ENCODE measurements at places on chromosomes 12 and 14. TPM values are rescaled to one million over a fixed set of nuclear protein-coding genes. Genes with fewer than 3 reads are reported as not detected.

GRCh38 chr12:98359856-98360255 is 155.5 kb upstream of the TMPO start:
- H3K36me3 ChIP-seq = no peaks in the 10 kb centered on the region
- no peak overlapping the region for H3K27ac ChIP-seq
- H3K4me1 ChIP-seq = no peaks in the 10 kb centered on the region
- no peak for DNase-seq
- H3K27me3 ChIP-seq = no peaks in the 10 kb centered on the region

- DNase-seq = no peak
- H3K4me3 ChIP-seq = no peak overlapping the region
- no peaks in the 10 kb centered on the region for H3K36me3 ChIP-seq
- no peak overlapping the region for H3K27ac ChIP-seq
- H3K4me1 ChIP-seq = no peaks in the 10 kb centered on the region
- H3K27me3 ChIP-seq = no peaks in the 10 kb centered on the region
Observed at GRCh38 chr14:83207550-83207949, 1673.9 kb upstream of the SEL1L start.

RNASE1 gene
- 230 TPM for total RNA-seq

- no peak overlapping the region for H3K27ac ChIP-seq
- DNase-seq = no peak
- H3K36me3 ChIP-seq = no peaks in the 10 kb centered on the region
- no peaks in the 10 kb centered on the region for H3K27me3 ChIP-seq
- H3K4me1 ChIP-seq = no peaks in the 10 kb centered on the region
Observed at GRCh38 chr12:102421802-102422583, 58.4 kb downstream of the IGF1 start.

DNA sequence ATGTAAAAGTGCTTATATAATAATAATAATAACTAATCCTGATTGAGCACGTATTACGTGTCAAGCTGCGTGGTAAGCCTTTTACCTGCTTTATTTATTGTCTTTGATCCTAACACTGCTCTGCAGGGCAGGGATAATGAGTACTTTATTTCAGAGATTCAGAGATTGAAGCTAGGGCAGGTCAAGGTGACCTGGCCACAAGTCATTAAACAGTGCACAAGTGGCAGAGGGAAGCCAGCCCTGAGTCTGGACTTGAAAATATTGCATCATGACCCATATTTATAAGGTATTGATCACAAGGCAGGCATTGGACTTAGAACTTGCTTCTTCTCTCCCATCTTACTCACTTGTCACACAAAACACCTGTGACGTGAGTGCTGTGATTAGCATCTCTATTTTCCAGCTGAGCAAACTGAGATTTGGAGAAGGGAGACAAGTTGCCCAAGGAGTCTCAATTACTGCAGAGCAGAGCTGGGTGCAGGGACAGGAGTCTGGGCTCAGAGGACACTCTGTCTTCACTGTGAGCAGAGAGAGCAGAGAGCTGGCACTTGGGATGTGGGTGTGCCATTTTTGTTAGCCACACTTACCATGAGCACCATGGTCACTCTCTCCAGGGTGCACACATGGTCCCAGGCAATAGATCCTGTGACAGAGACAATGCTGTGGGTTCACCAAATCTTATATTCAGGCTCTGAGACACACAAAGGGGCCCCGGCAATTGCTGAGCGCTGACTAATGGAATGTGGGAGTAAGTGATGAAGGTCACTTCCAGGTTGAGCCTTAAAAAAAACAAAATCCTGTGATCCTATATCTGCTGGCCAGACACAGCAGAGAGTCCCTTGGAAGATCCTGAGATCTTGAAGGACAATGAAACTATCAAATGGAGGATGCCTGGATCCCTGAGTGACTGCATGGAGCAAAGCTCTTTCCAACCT is 113.2 kb upstream of the MED13L start:
- no peaks in the 10 kb centered on the region for H3K27me3 ChIP-seq
- H3K4me3 ChIP-seq = no peak overlapping the region
- DNase-seq = no peak
- no peak overlapping the region for H3K27ac ChIP-seq
- H3K4me1 ChIP-seq = peaks cover 8% of the 10 kb centered on the region
- no peaks in the 10 kb centered on the region for H3K36me3 ChIP-seq

DNA sequence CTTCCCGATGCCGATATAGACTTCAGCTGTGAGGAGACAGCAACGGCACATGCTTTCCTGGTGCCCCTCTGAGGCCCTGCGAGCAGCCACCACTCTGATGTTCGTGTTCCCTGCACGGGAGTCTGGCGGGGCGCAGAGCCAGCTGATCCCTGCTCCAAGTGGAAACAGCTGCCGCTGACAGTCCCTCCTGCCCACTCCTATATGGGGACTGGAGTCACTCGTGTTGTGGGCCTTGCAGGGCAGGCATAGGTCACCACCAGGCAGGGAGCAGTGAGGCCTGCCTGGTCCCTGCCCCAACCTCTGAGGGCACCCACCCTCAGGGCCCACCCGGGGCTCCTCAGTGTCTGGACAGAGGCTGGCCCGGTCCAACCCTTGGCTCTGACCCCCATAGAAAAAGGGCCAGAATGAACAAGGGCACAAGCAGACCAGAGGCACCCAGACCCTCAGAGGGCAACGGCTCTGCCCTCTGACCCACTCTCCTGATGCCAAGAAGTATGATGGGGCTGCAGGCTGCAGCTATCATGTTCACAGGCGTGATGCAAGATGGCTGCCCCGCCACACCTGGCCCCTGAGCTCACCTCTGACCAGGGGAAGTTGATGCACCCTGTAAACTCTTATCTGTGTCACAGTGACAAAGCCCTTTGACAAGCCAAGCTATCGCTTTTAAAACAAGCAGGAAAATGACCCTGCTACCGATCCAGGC is 181.6 kb downstream of the CALM1 start:
- H3K4me3 ChIP-seq = no peak overlapping the region
- no peaks in the 10 kb centered on the region for H3K36me3 ChIP-seq
- peak overlapping the region; percentile 72 for H3K27ac ChIP-seq
- no peak for DNase-seq
- no peaks in the 10 kb centered on the region for H3K27me3 ChIP-seq

- peaks cover 14% of the 10 kb centered on the region for H3K4me1 ChIP-seq
- H3K27me3 ChIP-seq = no peaks in the 10 kb centered on the region
- H3K27ac ChIP-seq = no peak overlapping the region
- no peak for DNase-seq
- H3K4me3 ChIP-seq = no peak overlapping the region
- H3K36me3 ChIP-seq = peaks cover 100% of the 10 kb centered on the region
Observed at GRCh38 chr14:103676881-103677675, 38.2 kb downstream of the XRCC3 start.

DNA sequence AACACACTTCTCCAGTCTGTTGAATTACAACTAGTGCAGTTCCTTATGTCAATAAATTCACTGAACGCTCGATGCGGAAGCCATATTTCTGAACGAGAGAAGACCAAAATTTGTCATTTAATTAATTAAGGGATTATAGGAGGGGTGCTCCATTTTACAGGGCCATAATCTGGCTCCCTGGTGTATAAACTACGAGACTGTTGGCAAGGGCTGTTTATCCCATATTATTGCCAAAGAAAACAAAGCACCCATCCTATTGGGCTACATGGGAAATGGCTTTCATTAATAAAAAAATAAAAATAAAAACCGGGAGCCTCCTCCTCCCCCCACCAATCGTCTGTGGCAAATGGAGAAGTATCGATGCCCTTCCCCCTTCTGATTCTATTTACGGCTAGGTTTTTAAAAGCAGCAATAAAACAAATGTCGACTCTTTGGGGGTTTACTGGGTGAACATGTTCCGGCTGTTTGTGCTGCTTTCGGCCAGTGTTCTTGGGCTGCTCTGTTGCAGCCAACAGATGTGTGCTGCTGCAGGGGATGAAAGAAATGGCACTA is 24.8 kb downstream of the ATF7 start:
- H3K27ac ChIP-seq = peak overlapping the region; percentile 4
- DNase-seq = no peak
- no peak overlapping the region for H3K4me3 ChIP-seq

DNA sequence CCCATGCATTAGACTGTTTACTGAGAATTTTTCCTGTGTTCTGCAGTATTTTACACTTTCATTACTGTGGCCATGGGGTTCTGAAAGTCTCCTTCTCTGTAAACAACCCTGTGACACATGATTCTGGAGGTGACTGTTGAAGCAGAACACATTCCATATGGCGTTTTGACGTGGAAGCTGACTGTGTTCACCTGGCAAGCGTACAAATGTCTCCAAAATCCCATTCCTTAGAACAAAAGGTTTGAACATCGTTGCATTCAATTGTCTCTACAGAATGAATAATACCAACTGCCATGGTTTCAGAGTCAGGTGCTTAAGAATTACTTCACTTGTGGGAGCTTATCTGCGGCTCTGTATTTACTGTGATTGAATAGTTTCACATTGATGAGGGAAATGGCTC is 485.6 kb upstream of the TMEM132C start:
- H3K27me3 ChIP-seq = no peaks in the 10 kb centered on the region
- H3K4me3 ChIP-seq = no peak overlapping the region
- no peak overlapping the region for H3K27ac ChIP-seq

NPFF gene
- not detected for total RNA-seq

GRCh38 chr12:90042920-90043641 is 334.4 kb upstream of the ATP2B1 start:
- H3K4me1 ChIP-seq = no peaks in the 10 kb centered on the region
- H3K27me3 ChIP-seq = no peaks in the 10 kb centered on the region
- H3K4me3 ChIP-seq = no peak overlapping the region
- H3K36me3 ChIP-seq = no peaks in the 10 kb centered on the region
- no peak overlapping the region for H3K27ac ChIP-seq
- no peak for DNase-seq

OAS1 gene
- 8.4 TPM for total RNA-seq

- peak overlapping the region; percentile 32 for H3K4me3 ChIP-seq
- H3K27ac ChIP-seq = peak overlapping the region; percentile 91
- H3K4me1 ChIP-seq = no peaks in the 10 kb centered on the region
- H3K27me3 ChIP-seq = no peaks in the 10 kb centered on the region
- DNase-seq = no peak
Observed at GRCh38 chr12:53676656-53677015, 753 bp upstream of the ATP5MC2 start.

DNA sequence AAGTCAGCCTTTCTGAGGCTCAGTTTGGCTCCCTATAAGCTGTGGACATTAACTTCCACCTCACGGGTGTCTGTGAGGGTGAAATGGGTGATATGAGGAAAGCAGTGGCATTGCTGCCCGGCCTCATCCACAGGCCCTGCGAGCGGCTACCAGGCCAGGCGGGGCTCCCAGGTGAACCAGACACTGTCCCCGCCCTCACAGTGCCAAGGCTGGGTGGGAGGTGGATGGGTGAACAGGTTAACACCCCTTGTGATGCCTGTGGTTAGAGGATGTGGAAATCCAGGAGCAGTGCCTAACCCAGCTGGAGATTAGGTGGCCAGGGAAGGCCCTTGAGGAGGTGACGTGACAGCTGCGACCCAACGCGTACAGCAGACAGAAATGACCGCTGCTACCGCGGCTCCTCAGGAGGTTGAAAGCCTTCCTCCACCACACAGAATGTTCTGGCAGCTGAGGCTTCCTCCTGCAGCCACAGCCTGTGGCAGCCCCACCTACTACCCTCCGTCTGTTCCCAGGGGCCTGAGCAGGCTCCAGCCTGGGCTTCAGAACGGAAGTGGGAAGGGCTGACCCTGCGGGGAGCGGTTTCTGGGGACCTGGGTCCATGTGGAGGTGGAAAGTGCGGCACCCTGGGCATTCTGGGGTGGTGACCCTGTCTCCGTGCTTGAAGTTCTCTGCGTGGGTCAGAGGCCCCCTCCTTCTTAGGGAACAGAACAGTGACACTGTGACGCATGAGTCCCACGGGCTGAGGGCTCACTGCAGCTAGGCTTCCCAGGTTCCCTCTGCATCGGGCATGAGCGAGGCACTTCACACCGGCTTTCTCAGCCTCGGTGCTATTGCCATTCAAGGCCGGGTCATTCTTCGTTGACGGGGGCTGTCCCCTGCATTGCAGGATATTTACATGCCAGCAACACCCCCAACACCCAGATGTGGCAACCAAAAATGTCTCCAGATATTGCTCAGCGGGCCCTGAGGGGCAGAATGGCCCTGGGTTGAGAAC is 9.7 kb downstream of the MMAB start:
- H3K4me1 ChIP-seq = peaks cover 6% of the 10 kb centered on the region
- no peak overlapping the region for H3K27ac ChIP-seq
- H3K4me3 ChIP-seq = peak overlapping the region; percentile 14
- H3K27me3 ChIP-seq = no peaks in the 10 kb centered on the region
- H3K36me3 ChIP-seq = peaks cover 22% of the 10 kb centered on the region

DNA sequence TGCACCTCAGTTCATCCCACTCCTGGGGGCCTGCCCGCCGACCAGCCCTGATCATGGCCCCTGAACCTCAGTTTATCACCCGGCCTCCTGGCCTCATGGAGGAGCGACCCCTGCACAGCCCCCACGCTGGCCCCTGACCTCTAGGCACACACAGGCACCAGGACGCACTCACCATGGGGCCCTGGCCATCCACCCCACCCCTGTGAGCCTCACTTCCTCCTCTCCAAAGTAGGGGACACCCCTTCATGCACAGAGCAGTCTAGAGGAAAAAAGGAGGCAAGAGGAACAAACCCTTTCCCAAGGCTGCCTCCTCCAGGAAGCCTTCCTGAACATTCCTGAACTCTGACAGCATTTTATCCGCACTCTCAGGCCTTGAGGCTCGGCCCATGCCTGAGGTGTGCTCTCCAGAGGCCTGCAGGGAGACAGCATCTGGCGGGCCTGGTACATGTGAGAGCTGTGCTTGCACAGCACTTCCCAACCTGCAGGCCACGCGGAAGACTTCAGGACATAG is 39.4 kb downstream of the CCNK start:
- H3K36me3 ChIP-seq = no peaks in the 10 kb centered on the region
- H3K27ac ChIP-seq = no peak overlapping the region
- no peak overlapping the region for H3K4me3 ChIP-seq
- H3K4me1 ChIP-seq = peaks cover 48% of the 10 kb centered on the region
- DNase-seq = no peak
- H3K27me3 ChIP-seq = no peaks in the 10 kb centered on the region

ST8SIA1 gene
- total RNA-seq = 3.3 TPM

DNA sequence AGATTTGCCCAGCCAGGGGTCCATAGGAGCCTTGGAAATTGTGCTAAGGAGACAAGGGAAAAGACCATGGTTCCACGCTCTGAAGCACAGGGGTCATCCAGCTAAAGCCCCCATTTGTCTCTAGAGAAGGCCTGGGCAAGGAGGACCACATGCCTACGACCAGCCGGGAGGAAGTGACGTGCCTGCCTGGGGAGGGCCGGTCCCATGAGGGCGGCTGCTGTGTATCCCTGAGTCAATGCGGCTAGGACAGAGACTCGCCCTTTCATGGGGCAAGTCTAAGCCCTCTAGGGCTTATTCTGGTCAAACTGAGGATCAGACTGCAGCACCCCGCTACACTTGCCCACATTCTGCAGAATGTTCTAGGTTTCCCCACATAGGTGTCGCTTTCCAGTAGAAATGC is 20.6 kb upstream of the RIN3 start:
- H3K27ac ChIP-seq = no peak overlapping the region
- peak; percentile 54 for DNase-seq
- no peaks in the 10 kb centered on the region for H3K36me3 ChIP-seq
- no peaks in the 10 kb centered on the region for H3K27me3 ChIP-seq

- no peaks in the 10 kb centered on the region for H3K27me3 ChIP-seq
- peaks cover 30% of the 10 kb centered on the region for H3K4me1 ChIP-seq
- H3K4me3 ChIP-seq = peak overlapping the region; percentile 57
- DNase-seq = no peak
- H3K27ac ChIP-seq = peak overlapping the region; percentile 94
Observed at GRCh38 chr12:57852620-57853500, 6.3 kb upstream of the CTDSP2 start.

SFSWAP gene
- total RNA-seq = 11.4 TPM

- H3K4me3 ChIP-seq = no peak overlapping the region
- no peaks in the 10 kb centered on the region for H3K27me3 ChIP-seq
- no peak overlapping the region for H3K27ac ChIP-seq
- no peaks in the 10 kb centered on the region for H3K36me3 ChIP-seq
- no peaks in the 10 kb centered on the region for H3K4me1 ChIP-seq
- no peak for DNase-seq
Observed at GRCh38 chr12:54704202-54704601, 56.0 kb upstream of the DCD start.

TSHR gene
- not detected for total RNA-seq

All from right atrium auricular region (tissue), 2 donors.